ENCODE measurements at places on chromosomes 4 and X. TPM values are rescaled to one million over a fixed set of nuclear protein-coding genes. Genes with fewer than 3 reads are reported as not detected.

GRCh38 chr4:26028793-26029567, 115.0 kb downstream of the SMIM20 start:
- peak; percentile 63 for DNase-seq

- DNase-seq, result no peak
Observed at GRCh38 chr4:159273141-159273438, 170.2 kb downstream of the RAPGEF2 start.

DNA sequence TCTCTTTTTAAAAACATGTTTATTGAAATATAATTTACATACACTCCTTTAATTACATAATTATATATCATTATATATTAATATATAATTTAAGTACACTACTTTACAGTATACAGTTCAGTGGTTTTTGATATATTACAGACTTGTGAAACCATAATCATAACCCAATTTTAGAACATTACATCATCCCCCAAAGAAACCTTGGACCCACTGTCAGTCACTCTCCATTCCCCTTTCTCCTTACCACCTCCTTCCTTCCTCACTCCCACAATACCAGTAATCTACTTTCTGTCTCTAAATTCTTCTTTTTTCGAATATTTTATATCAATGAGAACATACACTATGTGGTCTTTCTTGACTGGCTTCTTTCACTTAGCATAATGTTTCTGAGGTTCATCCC, 17.9 kb upstream of the EXOSC9 start:
- DNase-seq, result no peak

DNA sequence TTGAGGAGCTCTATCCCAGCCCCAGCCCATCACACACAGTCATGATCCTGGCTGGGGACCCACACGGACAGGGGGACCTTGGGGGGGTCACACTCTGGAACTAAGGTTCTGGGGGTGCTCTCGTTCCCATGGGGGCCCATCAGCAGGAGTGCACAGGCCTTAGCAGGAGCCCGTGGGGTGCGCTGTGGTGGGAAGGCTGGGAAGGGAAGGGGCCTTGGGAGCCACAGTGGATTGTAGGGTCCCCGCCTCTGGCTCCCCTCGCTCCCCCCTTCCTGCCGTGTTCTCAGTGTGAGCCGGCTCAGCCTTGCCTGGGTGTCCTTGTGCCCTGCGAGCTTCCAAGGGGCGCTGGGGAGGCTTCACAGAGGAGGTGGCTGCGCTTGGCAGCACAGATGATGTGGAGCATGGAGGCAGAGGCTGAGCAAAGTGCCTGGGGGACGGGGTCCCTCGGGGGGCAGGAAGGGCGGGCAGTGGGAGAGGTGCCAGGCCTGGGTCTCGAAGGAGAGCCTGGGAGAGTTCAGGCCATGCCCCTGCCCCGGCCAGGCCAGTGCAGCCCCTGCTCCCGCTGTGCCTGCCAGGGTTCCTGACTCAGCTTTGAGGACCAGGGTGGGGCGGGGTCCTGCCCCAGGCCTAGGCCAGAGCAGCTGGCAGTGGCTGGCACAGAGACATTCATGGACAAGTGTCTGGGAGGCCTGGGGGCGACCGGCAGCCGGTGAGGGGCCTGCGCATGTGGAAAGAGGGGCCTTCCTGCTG, 5.5 kb upstream of the HGFAC start:
- no peak for DNase-seq

- no peak for DNase-seq
Observed at GRCh38 chr4:74096265-74096980, 2.6 kb downstream of the CXCL2 start.

GRCh38 chr4:113878668-113879067, 100.8 kb downstream of the ARSJ start:
- DNase-seq, result no peak

DNA sequence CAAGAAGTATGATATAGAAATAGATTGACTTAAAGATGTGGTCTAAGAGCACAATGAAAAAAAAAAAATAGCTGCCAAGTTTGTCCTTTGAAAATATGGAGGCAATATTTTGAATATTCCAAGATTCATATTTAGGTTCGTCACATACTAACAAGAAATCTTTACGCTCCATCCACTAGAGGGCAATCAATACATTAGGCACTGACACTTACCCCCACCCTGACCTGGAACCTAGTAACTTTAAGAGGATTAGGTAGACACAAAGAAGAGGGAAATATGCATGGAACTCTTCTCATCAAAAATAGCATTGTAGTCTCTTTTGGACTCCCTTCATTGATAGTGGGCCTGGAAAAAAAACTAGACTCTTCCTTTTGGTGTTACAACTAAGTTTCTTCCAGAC, 1108.1 kb downstream of the PCDH19 start:
- no peak for DNase-seq

- DNase-seq, result no peak
Observed at GRCh38 chrX:39144956-39145355, 343.7 kb downstream of the MID1IP1 start.

DNA sequence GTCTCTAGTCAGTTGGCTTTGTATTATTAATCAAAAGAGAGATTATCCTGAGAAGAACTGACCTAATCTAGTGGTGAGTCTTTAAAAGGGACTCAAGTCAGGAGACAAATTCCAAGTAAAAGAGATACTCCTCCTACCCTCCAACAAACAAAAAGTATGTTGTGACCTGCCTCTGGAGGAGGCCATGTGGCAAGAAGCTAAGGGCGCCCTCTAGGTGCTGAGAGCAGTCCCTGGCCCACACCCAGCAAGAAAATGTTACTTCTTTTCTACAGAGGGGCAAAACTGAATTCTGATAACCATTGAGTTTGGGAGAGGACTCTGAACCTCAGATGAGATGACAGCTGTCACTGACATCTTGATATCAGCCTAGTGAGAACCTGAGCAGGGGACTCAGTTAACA, 953.6 kb upstream of the AGA start:
- no peak for DNase-seq

- no peak for DNase-seq
Observed at GRCh38 chrX:148698221-148698620, 197.8 kb downstream of the AFF2 start.

DNA sequence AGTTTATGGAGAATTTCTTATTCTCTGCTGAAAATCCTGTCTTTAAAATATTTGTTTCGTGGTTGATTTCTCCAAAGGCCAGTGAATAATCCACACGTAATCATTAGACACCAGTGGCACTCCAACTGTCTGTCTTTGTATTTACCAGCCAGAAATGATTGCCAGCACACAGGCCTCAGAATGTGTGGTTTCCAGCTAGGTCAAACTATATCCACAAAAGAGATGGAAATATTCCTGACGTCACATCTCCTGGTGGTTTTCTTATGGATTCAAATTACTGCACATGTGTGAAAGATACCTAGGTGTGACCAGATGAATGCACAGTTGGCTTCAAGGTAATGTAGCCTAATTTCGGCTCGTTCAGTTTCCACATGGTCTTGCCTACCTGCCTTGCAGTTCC, 27.2 kb upstream of the TENM3 start:
- DNase-seq, result no peak

GRCh38 chr4:181688432-181688831, 554.8 kb upstream of the TENM3 start:
- DNase-seq, result no peak

DNA sequence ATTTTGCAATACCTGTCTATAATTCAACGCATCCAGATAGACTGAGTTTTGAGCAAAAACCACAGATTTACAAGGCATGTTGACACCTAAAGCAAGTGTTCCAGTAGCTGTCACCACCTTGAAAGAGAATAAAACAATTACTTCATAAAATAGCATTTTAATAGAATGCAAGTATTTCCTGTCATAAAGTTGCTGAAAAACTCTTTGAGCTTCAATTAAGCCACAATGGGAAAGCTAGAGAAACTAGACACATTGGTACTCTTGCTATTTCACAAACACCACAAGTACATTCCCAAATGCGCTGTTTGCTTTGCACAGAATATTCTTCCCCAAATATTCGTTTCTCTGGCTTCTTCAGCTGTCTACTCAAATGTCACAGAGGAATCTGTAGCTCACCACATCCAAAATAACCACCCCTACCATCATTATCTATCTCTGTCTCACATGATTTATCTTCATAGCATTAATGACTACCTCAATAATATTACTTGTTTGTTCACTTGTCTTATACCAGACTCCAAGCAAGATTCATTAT, 70.3 kb downstream of the DDX60 start:
- no peak for DNase-seq

DNA sequence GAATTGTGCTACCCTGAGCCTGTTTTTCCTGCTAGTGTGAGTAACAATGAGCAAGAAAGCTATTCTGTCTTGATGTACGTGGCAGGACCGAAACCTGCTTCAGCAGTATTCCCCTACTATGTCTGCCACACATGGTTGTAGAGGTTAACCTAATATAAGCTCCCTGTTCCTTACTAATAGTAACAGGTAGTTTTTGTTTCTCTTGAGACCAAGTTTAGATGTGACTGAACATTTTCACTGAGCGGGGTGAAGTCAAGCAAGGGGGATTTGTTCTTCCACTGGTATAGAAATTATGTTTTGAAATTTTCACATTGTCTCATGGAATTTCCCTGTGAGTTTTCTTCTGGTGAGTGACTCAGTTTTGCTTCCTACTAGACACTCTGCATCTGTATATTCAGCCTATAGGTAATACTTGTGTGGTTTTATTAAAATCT, 37.3 kb downstream of the RRAGB start:
- DNase-seq, result no peak

DNA sequence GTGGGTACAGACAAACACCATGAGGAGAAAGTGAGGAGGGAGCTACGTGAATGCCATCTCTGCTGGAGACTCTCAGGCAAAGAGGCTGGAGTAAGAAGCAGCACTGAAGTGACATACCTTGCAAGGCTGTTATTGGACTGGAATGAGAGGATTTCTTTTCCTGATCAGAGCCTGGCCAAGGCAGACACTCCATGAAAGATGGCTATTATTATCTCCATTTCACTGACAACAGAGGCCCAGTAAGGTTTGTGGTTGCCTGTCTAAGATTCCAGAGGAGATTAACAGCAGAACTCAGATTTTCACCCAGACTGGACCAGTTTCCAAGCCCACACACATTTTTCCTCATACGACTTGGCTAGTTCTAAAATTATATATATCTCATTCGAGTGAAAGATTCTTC, 162.0 kb upstream of the EOLA2 start:
- DNase-seq, result no peak

DNA sequence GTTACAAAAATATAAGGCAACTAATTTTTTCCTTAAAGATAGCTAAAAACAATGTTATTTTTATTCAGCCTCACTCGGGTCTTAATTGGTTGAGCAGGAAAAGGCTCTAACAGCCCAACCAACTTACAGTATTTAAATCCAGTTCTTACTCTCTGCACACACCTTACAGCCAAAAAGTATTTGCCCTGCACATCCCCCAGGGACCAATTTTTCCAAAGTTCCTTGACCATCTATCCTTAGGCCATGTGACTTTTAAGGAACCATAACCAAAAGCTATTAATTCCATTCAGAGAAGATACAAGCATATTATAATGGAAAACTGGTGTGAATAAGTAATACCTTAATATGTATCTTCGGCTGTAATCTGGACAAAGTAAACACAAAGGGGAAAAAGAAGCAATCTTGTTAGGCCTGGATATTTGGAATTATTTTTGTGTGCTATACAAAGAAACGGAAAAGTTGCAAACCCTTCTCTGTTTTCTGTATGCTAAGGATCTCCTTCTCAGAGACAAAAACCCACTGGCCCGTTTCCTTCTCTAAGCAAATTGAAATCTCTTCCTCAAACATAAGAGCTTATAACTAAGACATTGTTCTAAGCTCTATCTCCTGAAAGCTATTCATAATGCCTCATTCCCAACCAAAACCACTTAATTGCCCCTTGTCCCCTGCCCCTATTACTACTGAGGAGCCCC, 1.0 kb upstream of the THAP9 start:
- DNase-seq, result peak; percentile 25

- DNase-seq, result no peak
Observed at GRCh38 chr4:21921526-21922180, 26.9 kb downstream of the KCNIP4 start.

DNA sequence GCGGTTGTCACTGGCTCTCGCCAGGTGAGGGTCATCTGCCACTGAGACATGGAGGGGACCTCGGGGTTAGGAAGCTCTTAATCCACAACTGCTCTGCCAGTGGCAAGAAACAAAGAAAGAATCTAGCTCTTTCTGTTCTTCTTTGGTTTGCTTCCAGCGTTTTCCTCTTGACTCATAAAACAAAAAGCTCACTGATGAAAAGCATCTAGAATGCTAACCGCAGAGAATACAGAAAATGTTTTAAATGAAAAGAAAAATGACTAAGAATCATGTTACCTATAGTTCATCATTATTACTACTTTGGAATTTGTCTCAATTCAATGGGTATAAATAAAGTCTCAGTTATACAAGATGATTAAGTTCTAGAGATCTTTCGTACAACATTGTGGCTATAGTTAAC, 274.8 kb upstream of the TENM3 start:
- DNase-seq, result no peak

The SPCS3 gene
- total RNA-seq, result 116 TPM

The FGF5 gene
- total RNA-seq, result 1.5 TPM

The PCDH7 gene
- 18.0 TPM for total RNA-seq

The VCX gene
- not detected for total RNA-seq

The ARHGAP6 gene
- total RNA-seq, result 1.1 TPM

The RPS6KA6 gene
- 10.6 TPM for total RNA-seq

The RPA4 gene
- total RNA-seq, result 1.5 TPM

The MTCP1 gene
- 12.2 TPM for total RNA-seq

The TNMD gene
- total RNA-seq, result 0.48 TPM

The TLR10 gene
- total RNA-seq, result 0.24 TPM
